Effector CD4-positive, alpha-beta T cell (primary cell): ENCODE measurements at places on chromosomes 3 and 15.

- DNase-seq, result no peak
Observed at GRCh38 chr15:80957556-80957955, 32.1 kb downstream of the MESD start.

- peak; percentile 35 for DNase-seq
Observed at GRCh38 chr3:9934235-9934621, 594 bp downstream of the CRELD1 start.

- DNase-seq, result no peak
Observed at GRCh38 chr15:74134387-74135027, 4.1 kb downstream of the ISLR2 start.

DNA sequence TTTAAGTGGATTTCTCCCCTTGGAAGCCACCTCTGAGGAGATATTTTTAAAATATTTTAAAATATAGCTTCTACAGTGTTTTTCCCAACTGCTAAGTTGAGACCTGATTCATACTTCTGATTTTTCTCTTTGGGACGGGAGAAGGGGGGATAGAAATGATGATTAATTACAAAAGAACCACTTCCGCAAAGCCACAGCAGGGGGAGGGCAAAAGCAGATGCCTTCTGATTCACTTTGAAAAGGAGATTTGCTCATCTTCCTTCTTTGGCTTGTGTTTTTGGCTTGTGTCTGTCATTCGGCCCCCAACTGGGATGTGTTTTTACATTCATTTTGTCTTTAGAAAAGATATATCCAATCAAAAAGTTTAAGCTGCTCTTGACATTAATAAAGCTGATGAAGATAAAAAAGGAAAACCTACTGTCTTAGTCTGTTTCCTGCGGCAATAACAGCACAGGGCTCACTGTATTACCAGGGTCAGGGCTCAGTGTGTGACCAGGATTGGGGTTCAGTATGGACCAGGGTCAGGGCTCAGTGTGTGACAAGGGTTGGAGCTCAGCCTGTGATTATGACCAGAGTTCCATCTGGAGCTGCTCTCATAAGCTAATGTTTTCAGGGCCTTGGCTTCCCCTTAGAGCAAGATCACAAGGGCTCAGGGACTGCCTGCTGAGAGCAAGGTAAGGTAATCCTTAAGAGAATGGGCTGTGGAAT is 223.2 kb downstream of the MTHFS start:
- no peak for DNase-seq

DNA sequence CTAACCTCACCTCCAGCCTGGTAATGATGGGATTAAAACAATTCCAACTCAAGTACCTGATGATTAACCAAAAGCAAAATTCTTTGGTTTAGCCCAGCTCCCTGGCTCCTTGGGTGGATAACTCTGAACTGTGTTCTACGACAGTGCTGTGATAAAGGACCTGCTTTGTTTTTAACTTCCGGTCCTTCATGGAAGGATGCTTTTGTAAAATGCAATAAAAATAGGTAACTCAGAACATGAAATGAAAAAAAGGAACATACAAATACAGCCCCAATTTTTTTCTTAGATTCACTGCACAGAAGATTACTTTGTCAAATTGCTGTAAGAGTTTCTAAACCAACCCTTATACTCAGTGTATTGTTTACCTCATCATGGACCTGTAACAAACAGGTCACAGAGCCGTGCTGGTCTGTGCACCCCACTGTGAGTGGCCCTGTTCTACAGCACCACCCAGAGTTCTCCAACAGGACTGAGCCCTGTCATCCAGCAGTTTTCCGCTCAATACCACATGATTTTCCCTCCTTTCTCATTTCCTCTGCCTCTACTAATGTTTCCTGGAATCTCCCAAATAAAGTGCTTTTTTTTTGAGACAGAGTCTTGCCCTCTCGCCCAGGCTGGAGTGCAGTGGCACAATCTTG is 4.9 kb upstream of the PCYT1A start:
- DNase-seq, result no peak

DNA sequence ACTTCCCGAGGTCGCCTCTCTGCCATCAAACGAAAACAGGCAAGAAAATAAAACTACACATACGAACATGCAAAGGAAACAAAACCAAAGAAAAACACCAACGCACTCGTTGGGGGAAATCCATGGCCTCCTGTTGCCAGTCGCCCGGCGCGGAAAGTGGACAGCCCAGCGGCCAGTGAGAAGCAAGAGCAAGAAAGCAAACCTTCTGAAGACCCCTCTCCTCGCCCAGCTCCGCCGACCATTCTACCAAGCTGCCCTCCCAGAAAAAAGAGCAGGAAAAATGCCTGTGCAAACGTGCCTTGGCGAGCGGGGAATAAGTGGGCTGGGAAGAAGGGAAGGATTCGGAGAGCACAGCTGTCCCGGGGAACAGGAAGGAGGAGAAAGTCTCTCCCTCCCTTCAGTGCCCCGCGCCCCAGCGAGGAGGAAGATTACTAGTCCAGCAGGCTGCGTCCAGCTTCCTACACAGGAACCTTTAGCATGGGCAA is 802 bp upstream of the NECTIN3 start:
- DNase-seq, result peak; percentile 4

DNA sequence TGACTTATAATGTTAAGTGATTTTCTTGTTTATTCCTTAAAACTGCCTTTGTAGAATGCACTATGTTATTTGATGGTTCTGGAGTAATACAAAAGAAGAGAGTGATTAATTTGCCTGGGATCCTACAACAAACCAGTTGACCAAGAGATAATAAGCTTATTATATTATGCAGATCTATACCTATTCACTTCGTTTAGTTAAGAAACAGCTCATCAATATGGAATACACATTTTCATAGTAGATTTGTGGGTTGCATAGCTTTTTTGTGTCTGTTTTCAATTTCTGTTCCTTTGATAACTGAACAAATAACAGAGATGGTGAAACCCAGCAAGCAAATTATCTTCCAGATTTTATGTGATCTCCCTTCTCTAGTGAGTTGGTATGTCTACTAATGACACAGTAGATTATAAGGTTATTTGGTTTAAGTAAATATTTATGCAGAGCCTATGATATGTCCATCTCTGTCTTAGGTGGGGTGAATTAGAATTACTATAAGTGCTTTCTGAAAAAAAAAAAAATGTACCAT is 443.3 kb upstream of the TPRG1 start:
- DNase-seq, result no peak

GRCh38 chr15:58564981-58565380 is 133.2 kb downstream of the LIPC start:
- no peak for DNase-seq

GRCh38 chr3:43695863-43696262 is 5.1 kb downstream of the ABHD5 start:
- no peak for DNase-seq

DNA sequence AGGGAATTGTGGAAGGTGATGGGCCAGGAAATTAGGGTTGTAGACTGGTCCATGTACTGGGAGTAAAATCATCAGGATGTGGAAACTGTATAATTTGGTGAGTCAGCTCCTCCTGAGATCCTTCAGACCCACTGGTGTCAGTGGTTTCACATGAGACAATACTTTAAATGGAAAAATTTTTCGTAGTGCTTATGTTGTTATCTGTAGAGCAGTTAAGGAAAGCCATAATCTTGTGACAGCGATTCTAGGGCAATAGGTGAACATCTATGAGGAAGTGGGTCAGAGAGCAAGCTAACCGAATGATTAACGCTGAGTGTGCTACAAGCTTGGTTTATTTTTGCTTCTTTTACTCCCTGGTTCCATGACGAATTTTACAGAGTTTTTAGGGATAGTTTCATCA is 200.6 kb downstream of the CADM2 start:
- DNase-seq, result no peak

GRCh38 chr3:101038880-101039279 is 45.7 kb upstream of the ABI3BP start:
- no peak for DNase-seq

DNA sequence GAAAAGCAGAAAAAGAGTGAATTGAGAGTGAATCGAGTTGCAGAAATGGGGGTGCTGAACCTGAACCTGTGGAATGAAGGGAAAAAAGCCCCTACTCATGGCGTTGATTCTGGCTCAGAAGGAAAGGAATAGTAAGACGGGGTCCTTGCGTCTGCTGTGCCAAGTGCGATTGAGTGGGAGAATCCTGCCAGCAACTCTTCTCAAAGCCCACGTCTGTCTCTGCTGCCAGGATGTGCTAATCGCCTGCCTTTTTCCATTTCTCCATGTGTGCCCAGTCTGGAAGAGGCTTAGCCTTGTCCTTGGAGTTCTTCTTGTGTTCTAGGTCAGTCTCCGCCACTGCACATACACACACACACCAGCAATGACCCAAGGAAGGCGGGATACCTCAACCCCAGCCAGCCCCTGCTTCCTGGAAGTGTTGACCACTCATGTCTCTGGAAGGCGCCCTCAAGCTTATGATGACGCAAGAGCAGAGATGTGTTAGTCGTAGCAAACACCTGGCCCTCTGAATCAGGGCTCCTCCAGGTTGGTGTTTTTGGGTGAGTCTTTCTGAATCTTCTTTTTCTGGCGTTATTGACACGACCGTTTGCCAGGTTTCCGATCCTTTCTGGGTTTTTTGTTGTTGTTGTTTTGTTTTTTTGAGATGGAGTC is 262.4 kb upstream of the PROK2 start:
- no peak for DNase-seq

- DNase-seq, result peak; percentile 31
Observed at GRCh38 chr3:129278966-129279906, 566 bp downstream of the HMCES start.

- no peak for DNase-seq
Observed at GRCh38 chr3:120762615-120763014, 20.1 kb downstream of the GTF2E1 start.

DNA sequence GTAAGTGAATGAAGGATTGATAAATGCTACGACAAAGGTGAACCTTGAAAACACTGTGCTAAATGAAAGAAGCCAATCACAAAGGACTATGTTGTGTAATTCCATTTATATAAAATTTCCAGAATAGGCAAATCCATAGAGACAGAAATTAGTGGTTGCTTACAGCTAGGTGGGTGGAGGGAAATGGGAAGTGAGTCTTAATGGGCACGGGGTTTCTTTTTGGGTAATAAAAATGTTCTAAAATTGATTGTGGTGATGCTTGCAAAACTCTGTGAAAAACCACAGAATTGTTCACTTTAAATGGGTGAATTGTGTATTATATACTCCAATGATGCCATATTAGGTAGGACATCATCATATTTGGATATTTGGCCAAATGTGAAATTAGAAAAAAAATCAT is 20.9 kb upstream of the TEX9 start:
- no peak for DNase-seq

- no peak for DNase-seq
Observed at GRCh38 chr3:190320594-190321362, 1.5 kb downstream of the CLDN1 start.

DNA sequence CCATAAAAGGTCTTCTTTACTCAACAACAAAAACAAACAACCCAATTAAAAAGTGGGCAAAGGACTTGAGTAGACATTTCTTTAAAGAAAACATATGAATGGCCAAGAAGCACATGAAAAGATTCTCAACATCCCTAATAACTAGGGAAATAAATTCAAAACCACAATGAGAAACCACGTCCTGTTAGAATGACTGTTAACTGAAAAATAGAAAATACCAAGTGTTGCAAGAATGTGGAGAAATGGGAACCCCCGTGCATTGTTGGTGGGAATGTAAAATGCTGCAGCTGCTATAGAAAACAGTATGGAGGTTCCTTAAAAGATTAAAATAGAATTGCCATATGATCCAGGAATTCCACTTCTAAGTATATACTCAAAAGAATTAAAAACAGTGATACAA is 34.8 kb downstream of the NMNAT3 start:
- DNase-seq, result no peak

DNA sequence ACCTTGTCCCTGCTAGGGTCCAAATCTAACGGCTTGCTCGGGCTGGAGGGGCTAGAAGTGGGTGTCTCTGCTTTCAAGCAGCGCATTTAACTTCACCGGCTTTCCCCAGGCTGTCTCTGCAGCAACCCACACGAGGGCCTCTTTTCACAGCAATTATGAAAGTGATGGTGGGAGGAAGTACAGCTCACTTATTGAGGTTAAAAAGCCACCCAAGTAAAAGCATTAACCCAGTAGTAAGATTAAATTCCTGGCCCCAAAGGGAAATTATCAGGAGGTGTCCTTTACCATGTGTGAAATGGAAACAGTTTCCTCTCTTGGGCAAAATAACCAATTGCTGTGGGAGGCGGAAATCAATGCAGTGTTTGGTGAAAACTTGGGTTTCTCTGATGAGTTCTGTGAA is 41.1 kb downstream of the NGRN start:
- DNase-seq, result no peak

DNA sequence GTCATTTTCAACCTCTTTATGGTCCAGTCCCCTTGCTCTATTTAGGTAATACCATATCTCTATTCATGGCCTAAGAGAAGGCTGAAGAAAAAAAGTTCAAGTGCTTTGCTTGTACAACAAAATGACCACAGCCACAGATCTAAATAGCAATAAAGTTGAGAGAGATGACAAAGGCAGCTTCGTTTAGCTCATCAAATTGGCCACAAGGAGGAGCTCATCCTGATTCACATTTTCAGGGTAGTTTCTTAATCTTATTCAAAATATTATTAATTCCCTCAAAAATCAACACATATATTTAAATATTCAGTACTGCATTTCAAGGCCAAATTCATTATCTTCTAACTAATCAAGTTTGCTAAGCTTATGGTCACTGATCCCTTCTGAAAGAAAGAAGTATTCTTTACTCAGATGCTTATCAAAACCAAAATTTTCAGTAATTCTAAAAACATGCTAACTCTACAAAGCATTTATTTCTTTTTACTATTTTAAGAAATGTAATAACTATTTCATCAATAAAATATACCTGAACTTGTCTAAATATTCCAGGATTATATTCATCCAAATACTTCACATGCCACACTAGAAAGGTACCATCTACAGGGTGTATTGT is 85.5 kb downstream of the DMXL2 start:
- no peak for DNase-seq
